SK-N-SH treated with all-trans-retinoic acid at 6 μM for 48 hours (cell line): ENCODE measurements at places on chromosomes 2 and 18.

DNA sequence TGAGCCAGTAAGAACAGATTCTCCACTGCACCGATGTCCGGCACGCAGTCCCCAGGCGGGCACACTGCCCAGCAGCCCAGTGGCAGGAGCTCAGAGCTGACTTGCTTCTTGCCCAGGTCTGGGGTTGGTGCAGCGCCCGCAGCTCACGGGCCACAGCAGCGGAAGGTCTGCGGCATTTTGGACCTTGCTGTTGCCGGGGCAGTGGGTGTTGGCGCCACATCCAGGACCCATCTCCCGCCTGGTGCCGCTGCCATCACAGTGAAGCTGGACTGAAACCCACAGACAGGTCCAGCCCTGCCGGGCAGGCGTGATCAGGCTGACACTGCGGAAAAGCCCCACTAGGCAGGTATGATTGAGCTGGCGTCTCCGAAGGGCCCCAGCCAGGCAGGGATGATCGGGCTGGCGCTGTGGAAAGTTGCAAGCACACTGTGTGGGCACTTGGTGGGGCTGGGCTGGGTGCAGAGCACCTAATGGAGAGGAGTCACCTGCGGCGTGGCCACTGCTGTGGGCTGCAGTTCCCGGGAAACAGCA lies 75.5 kb downstream of the SLC66A2 start:
- no peak for ATAC-seq

GRCh38 chr2:129443865-129444739 lies 535.4 kb upstream of the RAB6C start:
- ATAC-seq: no peak

GRCh38 chr2:217107480-217107879 lies 247.6 kb upstream of the TNP1 start:
- no peak for ATAC-seq

DNA sequence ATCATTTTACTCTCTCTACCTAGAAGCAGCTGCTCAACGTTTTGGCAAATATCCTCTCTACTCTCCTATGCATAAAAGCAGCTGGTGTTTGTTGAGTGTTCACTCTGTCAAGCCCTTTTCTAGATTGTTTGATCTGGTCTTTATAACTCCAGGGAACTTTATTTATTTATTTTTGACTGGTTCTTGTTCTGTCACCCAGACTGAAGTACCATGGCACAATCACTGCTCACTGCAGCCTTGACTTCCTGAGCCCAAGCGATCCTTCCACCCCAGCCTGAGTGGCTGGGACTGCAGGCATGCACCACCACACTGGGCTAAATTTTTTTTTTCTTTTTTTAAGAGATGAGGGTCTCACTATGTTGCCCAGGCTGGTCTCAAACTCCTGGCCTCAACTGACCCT lies 12.7 kb downstream of the CATIP start:
- ATAC-seq: no peak

- ATAC-seq: no peak
These were observed 900 bp downstream of the C18orf32 start for GRCh38 chr18:49486134-49486533.

DNA sequence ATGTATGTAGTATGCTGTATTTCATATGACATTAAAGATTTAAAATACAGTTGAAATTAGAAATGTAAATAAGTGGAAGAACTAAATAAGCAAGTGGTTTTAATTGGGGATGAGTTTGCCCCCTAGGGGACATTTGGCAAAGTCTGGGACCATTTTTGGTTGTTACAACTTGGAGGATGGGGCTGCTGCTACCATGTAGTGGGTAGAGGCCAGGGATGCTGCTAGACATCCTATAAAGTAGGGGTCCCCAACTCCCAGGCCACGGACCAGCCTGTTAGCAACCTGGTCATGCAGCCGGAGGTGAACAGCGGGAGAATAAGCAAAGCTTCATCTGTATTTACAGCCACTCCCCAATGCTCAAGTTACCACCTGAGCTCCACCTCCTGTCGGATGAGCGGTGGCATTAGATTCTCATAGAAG lies 27.9 kb upstream of the ASNSD1 start:
- no peak for ATAC-seq

DNA sequence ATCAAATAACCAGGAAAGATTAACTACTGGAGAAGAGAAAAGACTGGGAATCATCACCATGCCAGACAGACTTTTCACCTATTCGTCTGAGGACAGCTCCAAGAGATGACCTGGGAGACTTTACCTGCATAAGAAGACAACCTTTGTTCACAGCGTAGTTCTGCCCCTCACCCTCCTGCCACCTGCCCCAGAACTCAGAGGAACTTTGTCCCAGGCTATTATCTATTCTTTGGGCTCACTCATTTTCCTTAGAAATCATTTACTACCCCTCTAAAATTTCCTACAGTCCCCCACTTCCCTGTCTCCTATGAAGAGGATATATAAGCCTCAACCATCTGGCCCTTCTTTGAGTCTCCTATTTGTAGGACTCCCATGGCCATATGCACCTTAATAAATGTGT lies 19.3 kb upstream of the COPS8 start:
- no peak for ATAC-seq

GRCh38 chr2:72276876-72277275 lies 129.2 kb upstream of the CYP26B1 start:
- ATAC-seq: no peak

DNA sequence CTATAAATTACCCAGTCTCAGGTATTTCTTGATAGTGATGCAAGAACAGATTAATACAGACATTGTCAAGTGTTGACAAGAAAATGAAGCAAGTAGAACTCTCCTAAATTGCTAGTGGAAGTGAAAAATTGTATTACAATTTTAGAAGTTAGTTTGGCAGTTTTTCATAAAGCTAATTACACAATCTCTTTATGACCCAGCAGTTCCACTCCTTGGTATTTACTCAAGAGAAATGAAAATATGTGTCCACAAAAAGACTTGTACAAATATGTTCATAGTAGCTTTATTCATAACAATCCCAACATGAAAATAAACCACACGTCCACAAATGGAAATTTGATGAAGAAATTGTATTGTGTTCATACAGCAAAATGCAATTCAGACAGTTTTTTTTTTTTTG lies 49.4 kb downstream of the PDE1A start:
- no peak for ATAC-seq

- ATAC-seq: no peak
These were observed 202.1 kb downstream of the EIPR1 start for GRCh38 chr2:3175568-3175955.

DNA sequence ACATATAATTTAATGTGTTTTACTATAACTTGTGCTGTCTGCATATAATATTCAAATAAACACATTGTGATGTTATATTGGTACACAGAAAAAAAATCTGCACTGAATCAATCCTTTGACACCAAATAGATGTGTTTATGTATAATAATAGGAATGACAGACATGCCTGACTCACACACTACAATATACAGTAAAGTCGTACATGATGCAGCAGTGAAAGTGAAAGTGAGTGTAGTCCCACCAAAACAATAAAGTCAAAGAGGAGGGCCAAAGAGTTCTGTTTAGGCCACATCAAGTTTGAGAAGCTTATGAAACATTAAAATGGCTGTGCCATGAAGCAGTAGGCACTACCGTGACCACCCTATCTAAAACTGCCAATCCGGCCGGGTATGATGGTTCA lies 8.2 kb upstream of the RBM44 start:
- ATAC-seq: no peak

- ATAC-seq: no peak
These were observed 18.4 kb downstream of the MREG start for GRCh38 chr2:215994911-215995310.

- no peak; the same call in 2 of the 3 replicates for ATAC-seq
These were observed 81.2 kb downstream of the TMEM18 start for GRCh38 chr2:595831-596592.

GRCh38 chr18:63141778-63142176 lies 177.8 kb downstream of the BCL2 start:
- ATAC-seq: no peak

DNA sequence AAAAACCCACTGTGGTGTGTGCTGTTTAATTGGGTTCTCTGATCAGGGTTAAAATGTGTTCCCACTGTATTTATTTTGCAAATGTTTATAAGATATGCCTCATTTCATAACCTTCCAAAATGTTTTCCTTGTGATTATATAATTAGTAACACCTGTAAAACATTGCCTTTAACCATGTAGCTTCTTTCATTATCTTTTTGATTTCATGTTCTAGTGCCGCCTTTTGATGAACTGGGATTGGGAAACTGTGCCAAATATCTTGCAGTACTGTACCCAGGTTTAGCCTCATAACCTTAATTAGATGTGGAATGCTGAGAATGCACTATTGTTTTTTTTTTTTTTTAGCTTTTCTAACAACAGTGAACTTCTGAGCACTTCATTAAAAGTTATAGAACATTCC lies 96.9 kb downstream of the TANC1 start:
- ATAC-seq: peak; percentile 53

DNA sequence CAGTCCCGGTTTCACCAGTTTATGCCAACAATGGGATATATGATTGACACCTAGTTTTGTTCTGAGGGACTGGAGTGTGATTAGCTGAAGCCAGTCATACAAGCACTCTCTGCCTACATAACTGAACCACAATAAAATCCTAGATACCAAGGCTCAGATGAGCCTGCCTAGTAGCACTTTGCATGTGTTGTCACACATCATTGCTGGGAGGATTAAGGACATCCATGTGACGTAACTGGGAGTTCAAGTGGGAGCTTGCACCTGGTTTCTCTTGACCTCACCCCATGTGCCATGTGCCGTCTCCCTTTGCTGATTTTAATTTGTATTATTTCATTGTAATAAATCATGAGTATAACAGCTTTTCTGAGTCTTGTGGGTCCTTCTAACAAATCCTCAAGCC lies 90.3 kb downstream of the TMEM163 start:
- ATAC-seq: no peak

GRCh38 chr2:52292801-52293200 lies 1260.9 kb upstream of the NRXN1 start:
- no peak for ATAC-seq

GRCh38 chr2:178521304-178522150 lies 41.3 kb downstream of the PLEKHA3 start:
- no peak for ATAC-seq

DNA sequence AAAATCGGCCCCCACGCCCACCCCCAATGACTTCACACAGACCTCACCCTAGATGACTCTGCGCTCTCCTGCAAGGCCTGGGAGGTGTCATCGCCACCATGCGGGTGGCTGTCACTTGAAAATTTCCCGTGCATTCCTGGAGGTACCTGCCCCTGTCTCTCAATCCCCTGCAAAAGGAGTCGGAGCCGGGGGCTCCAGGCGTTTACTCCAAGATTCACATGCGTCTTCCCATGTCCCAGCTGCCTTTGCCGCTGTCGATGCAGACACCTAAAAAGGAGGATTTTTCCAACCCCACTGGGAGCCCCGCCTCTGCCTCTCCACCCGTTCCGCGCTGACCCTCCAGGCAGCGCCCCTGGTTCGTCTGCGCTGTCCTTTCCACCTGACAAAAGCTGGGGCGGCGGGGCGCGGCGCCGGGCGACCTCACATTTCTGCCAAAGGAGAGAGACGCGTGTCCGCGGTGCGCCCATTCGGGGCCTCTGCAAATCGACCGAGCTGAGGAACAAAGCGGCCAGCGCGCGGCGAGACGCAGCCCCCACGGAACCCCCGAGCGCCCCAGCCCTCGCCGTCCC lies 667 bp downstream of the REEP1 start:
- ATAC-seq: no peak; the same call in 2 of the 3 replicates

DNA sequence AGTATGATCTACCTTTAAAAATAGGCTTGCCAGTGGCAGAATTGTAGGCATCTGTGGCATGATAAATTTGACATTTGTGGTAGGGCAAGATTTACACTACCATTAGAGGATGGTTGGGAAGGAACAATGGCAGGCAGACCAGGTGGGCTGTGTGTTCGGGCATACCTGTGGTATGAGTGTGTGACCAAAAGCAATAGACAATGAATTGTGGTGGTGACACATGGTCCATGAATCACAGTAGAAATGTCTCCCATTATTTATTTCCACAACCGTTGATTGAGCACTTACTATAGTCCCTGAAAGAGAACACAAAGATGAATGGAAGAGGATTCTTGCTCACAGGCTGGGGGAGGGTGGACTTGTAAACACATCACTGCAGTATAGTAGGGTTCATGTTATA lies 29.9 kb upstream of the RUFY4 start:
- ATAC-seq: no peak

DNA sequence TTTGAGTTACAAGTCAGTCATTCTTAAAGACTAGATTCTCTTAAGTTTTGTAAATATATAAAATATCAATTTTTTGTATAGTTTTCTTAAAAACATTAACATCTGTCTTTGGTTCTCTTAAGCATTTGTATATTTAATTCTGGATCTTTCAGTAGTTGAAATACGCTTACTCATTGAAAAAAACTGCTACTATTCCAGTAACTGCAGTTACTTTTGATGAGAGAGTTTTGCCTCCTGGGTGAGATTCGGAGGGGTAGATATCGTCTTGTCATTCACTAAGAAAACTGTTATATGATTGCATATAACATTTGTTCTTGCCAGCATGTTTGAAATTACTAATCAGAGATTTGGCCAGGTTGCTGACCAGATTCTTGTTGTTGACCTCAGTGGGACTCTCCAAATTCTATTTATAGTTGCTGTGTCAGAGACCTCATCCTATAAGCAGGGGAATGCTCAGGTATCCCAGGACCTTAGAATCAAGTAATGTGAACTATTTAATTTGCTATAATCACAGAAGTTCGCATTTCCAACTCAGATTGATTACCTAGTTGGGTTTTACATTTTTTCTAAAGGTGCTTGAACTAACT lies 7.9 kb downstream of the AGPS start:
- ATAC-seq: no peak

GRCh38 chr2:74334931-74335333 lies 8.3 kb downstream of the SLC4A5 start:
- peak; percentile 97 for ATAC-seq

DNA sequence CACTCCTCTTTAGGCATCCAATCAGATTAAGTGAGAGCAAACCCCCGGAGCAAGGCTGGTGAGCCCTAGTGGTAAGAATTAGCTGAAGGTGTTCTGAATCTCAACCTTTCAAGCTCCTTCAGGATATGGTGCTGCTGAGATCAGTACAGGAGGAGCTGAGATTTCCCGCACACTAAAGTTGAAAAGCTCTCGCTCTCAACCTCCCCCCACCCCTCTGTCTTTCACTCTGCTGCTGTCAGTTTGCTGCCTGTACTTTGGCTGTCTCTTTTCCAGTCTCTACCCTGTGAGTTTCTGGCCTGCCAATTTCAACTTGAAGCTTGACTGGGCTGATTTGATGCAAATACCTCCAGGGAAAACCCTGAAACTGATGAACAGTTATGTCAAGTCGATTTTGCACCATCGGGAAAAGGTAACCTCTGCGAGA lies 15.7 kb downstream of the ZEB2 start:
- no peak for ATAC-seq
